ENCODE measurements at places on chromosomes 2 and 18. TPM values are rescaled to one million over a fixed set of nuclear protein-coding genes. Genes with fewer than 3 reads are reported as not detected.

The RBM43 gene
- total RNA-seq = 3.9 TPM

The MOB4 gene
- 56.3 TPM for total RNA-seq

The DLGAP1 gene
- total RNA-seq = 77.2 TPM

The HOXD10 gene
- not detected for total RNA-seq

The SH3BP4 gene
- total RNA-seq = 8.4 TPM

The SAP130 gene
- 6.4 TPM for total RNA-seq

The LBX2 gene
- not detected for total RNA-seq
